ENCODE measurements at places on chromosomes 7 and 10. TPM values are rescaled to one million over a fixed set of nuclear protein-coding genes. Genes with fewer than 3 reads are reported as not detected.

TRIM56 gene
- total RNA-seq = 0.61 TPM

TMEM213 gene
- not detected for total RNA-seq

COBL gene
- total RNA-seq = 3.3 TPM

CLDN4 gene
- total RNA-seq = 0.54 TPM

SRRM3 gene
- total RNA-seq = 154 TPM

DYDC2 gene
- not detected for total RNA-seq

SEPTIN7 gene
- 189 TPM for total RNA-seq

STEAP2 gene
- total RNA-seq = 0.59 TPM

C10orf143 gene
- 0.96 TPM for total RNA-seq
